ENCODE measurements at places on chromosomes 7 and 10.

- no peak for DNase-seq
Measured at GRCh38 chr10:86651021-86651471, 3.3 kb upstream of the OPN4 start.

DNA sequence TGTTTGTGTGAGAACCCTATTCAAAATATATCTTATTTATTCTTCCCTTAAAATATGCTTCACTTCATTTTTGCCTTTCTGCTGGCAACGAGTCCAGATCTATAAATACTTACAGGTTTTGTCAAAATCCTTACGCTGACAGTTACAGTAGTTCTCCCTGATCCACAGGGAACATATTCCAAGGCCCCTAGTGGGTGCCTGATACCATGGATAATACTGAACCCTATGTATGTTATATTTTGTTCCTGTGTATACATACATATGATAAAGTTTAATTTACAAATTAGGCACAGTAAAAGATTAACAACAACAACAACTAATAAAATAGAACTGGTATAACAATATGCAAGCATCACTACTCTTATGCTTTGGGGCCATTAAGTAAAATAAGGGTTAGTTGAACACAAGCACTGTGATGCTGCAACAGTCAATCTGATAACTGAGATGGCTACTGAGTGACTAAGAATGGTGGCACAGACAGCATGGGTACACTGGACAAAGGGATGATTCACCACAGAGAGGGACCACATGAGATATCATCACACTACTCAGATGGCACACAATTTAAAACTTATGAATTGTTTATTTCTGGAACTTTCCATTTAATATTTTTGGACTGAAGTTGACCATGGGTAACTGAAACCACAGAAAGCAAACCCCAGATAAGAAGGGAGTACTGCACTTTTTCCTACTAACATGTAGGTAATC, 29.4 kb upstream of the PCGF5 start:
- DNase-seq = no peak

GRCh38 chr7:140062118-140062527, 628 bp downstream of the PARP12 start:
- peak; percentile 45 for DNase-seq

GRCh38 chr10:3895045-3895631, 110.1 kb upstream of the KLF6 start:
- no peak for DNase-seq

- no peak for DNase-seq
Measured at GRCh38 chr10:24526085-24526649, 197.5 kb downstream of the ARHGAP21 start.

GRCh38 chr10:17655567-17656146, 11.7 kb downstream of the STAM start:
- DNase-seq = no peak
